Fibroblast of villous mesenchyme (primary cell): ENCODE measurements at places on chromosomes 1 and 21. TPM values are rescaled to one million over a fixed set of nuclear protein-coding genes. Genes with fewer than 3 reads are reported as not detected.

GRCh38 chr1:197481101-197481500 is 213.0 kb downstream of the CRB1 start:
- DNase-seq = no peak

- peak; percentile 77 for DNase-seq
These were observed 25.7 kb upstream of the GNG4 start for GRCh38 chr1:235675152-235675890.

- DNase-seq = peak; percentile 57
These were observed 7.4 kb upstream of the KCNN3 start for GRCh38 chr1:154877370-154877974.

GRCh38 chr1:68136187-68136586 is 85.8 kb upstream of the DIRAS3 start:
- DNase-seq = peak; percentile 34

- no peak for DNase-seq
These were observed 18.3 kb downstream of the ZBED6 start for GRCh38 chr1:203813581-203814341.

- DNase-seq = no peak
These were observed 72.8 kb downstream of the MORN1 start for GRCh38 chr1:2318314-2319278.

- DNase-seq = no peak
These were observed 6.6 kb downstream of the KIAA2013 start for GRCh38 chr1:11919621-11920020.

DNA sequence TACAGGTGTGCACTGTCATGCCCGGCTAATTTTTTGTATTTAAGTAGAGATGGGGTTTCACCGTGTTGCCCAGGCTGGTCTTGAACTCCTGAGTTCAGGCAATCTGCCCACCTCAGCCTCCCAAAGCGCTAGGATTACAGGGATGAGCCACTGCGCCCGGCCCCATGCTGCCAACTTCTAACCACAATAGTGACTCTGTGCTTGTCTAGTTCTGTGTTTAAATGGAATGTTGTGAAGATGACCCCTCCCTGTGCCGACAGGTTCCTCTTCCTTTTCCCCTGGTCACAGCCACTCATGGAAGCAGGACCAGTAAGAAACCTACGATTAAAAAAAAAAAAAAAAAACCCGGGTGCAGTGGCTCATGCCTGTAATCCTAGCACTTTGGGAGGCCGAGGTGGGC is 4.7 kb downstream of the MAP1LC3C start:
- no peak for DNase-seq

GRCh38 chr1:147640553-147641165 is 29.7 kb downstream of the ACP6 start:
- peak; percentile 79 for DNase-seq

- DNase-seq = peak; percentile 84
These were observed 90.8 kb downstream of the DDAH1 start for GRCh38 chr1:85374160-85374559.

DNA sequence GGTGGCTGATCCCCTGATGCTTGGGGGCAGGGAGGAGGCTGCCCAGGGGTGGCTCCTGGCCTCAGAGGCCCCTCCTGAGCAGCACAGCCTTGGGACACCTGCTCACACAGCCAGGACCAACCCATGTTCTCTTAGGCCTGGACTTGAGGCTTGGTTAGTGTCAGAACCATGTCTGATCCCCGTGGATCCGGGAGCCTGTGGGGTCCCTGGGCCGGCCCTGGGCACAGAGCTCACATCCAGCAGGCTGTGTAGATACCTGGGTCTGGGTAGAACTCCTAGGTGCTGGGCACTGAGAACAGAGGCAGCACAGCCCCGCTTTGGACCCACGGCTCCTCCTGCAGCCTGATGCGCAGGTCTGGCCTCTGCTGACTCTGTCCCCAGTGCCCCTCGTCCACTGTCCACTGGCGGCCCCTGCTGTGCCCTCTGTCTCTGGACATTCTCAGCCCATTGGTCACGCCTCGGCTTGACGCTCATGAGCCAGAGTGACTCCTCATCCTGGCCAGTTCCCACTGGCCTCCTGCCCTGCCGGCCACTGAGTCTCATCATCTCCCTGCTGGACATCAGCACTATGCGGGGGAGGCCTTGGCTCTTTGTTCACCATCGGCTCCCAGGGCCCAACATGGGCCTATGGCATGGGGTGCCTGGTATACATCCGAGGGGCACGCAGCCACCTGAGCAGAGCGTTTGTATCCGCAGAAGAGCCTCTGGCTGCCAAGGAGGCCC is 70.2 kb downstream of the TRIM11 start:
- peak; percentile 13 for DNase-seq

- DNase-seq = no peak
These were observed 16.9 kb downstream of the AVPR1B start for GRCh38 chr1:206100226-206100815.

DNA sequence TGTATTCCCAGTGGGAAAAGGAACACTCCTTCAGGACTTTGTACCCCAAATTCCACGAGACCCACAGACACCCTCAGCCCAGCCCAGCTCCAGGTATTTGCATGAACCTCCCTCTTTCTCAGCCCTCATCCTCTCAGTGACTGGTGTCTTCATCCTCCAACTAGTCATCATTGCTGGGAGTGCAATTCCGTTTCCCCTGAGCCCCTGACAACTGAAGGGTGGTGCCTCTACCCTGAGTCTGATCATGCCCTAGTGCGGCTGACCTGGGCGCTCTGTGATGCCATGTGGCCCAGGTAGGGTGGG is 3.8 kb upstream of the ZNF692 start:
- DNase-seq = no peak

DNA sequence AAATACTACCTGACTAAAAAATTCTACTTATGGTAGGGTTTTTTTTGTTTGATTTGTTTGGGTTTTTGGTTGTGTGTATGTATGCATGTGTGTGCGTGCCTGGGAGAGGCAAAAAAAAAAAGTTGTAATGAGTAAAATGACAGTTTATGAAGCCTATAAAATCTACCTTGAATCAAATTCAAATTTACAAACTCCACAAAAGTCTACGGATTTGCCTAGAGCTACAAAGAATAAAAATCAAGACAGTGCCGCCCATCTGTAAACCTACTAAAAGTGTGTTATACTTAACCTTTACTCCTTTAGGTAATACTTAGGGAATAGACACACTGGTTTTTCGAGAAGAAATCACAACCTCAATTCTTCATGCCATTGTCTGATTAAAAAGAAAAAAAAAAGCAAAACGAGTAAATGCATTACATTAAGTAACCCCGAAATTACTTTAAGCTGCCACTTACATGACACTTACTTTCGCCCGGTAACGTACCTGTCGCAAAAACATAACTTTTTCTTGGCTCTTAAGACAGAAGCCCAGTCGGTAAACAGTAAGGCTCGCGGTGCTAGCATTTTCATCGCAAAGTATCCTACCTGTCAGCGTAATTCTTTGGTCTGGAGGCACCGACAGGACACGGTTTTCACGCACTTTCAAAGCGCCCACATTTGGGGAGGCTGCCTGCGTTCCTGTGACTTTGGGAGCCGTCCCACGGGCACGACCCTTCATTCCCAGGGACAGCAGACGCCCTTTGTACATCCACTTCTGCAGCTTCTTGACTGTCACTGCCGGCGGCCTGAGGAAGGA is 951 bp downstream of the SYDE2 start:
- no peak for DNase-seq

- peak; percentile 24 for DNase-seq
These were observed 4.9 kb downstream of the PTPN7 start for GRCh38 chr1:202155478-202156021.

- DNase-seq = no peak
These were observed 3.4 kb downstream of the MEF2D start for GRCh38 chr1:156497078-156497742.

DNA sequence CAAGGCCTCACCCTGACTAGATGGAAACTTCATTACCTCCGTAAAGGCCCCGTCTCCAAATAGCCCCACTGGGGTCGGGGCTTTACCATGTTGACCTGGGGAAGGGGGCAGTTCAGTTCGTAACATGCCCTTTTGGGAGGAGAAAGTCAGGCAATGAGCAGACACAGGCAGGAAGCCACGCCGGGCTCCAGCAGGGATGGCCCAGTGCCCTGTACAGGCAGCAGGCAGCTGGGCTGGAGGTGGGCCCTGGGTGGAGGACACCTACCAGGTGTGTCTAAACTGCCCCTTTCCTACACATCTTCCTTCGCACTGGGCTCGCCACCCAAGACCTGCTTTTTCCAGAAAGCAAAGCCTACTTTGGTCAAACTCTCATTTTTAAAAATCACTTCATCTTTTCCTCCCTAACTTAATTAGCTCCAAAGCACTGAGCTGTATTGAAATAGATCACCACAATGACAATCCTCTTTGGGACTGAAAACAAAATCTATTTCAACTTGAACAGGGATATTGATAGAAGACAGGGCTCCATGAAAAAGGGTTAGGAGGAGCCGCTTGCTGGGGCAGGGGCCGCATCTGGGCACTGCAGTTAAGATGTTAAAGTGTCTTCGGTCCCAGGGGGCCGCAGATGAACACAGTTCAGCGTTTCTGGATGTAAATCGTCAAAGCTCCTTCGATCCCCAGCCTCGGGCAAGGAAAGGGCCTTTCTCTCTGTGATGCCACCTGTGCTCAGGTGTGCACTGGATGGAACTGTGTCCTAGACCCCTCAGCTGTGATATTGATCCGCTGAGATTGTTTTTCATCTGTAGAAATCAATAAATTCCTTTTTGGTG is 104.6 kb downstream of the PDE9A start:
- DNase-seq = no peak

DNA sequence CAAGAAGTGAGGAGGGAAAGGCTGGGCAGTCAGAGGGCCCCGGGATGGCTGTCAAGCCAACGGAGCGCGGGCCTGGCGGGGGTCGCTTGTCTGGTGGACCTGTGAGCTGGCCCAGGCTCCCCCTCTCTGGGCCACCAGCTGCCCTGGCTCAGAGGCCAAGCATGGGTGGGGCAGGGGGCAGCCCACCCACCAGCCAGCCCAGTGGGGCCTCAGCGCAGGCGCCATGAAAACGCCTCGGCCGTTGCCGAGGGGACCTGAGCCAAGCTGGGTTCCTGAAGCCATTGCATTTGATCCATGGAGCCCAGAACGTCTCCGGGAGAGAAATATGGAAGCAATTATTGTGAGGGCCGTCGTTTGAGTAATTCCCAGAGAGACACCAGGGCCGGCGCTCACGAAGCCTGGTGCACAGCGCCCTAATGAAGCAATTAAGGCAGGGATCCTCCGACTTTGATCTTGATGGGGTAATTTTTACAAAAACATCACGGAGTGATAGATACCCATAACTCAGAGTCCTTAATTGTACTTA is 90.5 kb upstream of the TTC34 start:
- DNase-seq = no peak

DNA sequence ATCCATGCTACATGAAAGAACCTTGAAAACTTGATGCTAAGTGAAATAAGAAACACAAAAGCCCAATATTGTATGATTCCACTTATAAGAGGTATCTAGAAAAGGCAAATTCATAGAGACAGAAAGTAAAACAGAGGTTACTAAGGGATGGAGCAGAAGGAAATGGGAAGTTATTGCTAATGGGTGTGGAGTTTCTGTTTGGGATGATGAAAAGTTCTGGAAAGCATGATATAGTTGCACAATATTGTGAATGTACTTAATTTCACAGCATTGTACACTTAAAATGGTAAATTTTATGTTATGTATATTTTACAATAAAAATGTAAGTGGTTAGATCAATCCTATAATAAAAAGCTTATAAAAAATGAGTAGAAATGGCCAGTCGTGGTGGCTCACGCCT is 1.6 kb upstream of the NECAP2 start:
- no peak for DNase-seq

DNA sequence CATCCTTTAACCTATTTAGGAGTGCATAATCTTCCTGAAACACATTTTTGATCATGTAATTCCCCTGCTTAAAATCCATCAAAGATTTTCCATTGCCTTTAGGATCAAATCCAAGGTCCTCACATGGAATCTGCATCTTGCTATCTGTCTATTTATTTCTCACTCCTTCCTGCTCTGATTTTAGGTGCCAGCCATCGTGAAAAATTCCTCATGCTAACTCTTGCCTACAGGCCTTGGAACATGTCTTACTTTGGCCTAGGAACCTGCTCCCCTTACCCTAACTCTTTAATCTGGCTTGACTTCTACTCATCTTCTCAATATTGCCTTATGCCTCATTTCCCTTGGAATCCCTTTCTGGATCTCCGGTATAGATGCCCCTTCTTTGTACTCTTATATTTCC is 1074.3 kb downstream of the TTLL7 start:
- no peak for DNase-seq

DNA sequence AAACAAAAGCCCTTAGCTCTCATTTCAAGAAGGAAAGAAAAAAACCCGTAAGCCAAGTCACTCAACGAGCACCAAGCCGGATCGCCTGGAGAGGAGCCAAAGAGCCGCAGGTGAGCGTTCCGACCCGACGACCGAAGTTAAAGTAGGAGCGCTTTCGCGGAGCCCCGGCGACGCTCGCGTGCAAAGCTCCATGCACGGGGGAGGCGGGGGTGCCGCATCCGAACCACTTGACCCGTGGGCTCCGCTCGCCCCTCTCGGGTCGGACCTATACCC is 382 bp downstream of the GPBP1L1 start:
- peak; percentile 35 for DNase-seq

DNA sequence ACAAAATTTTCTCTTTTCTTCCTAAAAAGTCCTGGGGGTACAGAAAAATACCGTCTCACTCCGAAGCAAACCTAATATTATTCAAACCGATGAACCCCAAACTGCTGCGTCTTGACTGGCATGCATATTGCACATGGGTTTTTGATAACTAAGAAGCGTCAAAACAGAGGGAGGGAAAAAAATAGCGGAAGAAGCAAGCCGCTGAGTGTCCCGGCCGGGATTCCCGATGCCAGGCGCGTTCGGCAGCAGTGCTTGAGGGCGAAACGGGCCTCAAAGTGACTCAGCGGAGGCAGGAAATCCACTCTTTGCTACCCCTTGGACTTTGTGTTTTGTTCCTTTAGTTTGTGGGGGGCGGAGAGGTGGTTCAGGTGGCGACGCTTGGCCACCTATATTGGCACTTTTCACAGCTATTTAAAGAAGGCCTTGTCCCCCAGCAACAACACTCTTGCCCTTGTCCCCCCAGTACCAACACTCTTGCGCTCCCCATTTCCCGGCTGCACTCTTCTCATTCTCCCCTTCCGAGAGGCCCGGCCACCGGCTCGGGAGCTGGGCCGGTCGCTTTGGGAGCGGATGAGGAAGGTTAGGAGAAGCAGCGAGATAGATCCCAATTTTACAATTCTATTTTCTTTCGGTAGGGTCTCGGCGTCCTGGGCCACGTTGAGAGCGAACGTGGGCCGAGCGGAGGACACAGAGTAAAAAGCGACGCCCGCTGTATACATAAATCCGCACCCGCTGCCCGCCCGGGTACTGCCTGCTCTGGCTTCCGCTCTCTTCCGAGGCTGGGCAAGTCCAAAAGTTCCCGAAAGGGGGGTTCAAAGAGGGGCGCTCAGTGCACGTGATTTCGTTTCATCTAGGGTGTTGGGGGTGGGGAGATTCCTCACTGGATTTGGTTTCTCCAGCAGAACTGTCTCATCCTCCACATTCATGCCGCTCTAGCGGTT is 2.5 kb downstream of the LMX1A start:
- no peak for DNase-seq

Gene ZNF593OS
- total RNA-seq = 0.32 TPM in 1 of 2 replicates, not detected in the other

Gene LCE1C
- total RNA-seq = not detected in 2 replicates

Gene NCF2
- total RNA-seq = 1.6 TPM in 1 of 2 replicates, not detected in the other

Gene TTC24
- not detected in 2 replicates for total RNA-seq

Gene FOXD3
- total RNA-seq = not detected in 2 replicates

Gene PTAFR
- under 0.01 TPM in 2 replicates for total RNA-seq

Gene SPRR2A
- not detected in 2 replicates for total RNA-seq

Gene OLIG2
- total RNA-seq = not detected in 2 replicates

Gene ZP4
- total RNA-seq = under 0.01 TPM in 1 of 2 replicates, not detected in the other
